ENCODE measurements at places on chromosomes 3 and 15.

- H3K4me3 ChIP-seq: no peak overlapping the region
- no peaks in the 10 kb centered on the region for H3K36me3 ChIP-seq
- H3K27ac ChIP-seq: no peak overlapping the region
- no peak for DNase-seq
Observed at GRCh38 chr15:68608206-68608843, 29.5 kb downstream of the CORO2B start.

- H3K4me3 ChIP-seq: no peak overlapping the region
- no peak for DNase-seq
- peaks cover 11% of the 10 kb centered on the region for H3K4me1 ChIP-seq
Observed at GRCh38 chr3:150421799-150422548, 13.9 kb downstream of the TSC22D2 start.

- DNase-seq: peak; percentile 8
- peaks cover 5% of the 10 kb centered on the region for H3K27me3 ChIP-seq
- H3K36me3 ChIP-seq: no peaks in the 10 kb centered on the region
- peaks cover 5% of the 10 kb centered on the region for H3K4me1 ChIP-seq
Observed at GRCh38 chr15:32861761-32862160, 144.0 kb downstream of the GREM1 start.

- no peaks in the 10 kb centered on the region for H3K4me1 ChIP-seq
- H3K4me3 ChIP-seq: no peak overlapping the region
- H3K27ac ChIP-seq: no peak overlapping the region
- H3K27me3 ChIP-seq: no peaks in the 10 kb centered on the region
- no peak for DNase-seq
Observed at GRCh38 chr15:25091421-25092158, 136.8 kb downstream of the SNRPN start.

GRCh38 chr15:60473135-60473534, 5.8 kb downstream of the ICE2 start:
- no peak for DNase-seq
- H3K27me3 ChIP-seq: no peaks in the 10 kb centered on the region
- no peak overlapping the region for H3K4me3 ChIP-seq
- H3K27ac ChIP-seq: no peak overlapping the region

GRCh38 chr15:88004399-88004798, 252.1 kb downstream of the NTRK3 start:
- no peak overlapping the region for H3K4me3 ChIP-seq
- no peaks in the 10 kb centered on the region for H3K4me1 ChIP-seq
- no peaks in the 10 kb centered on the region for H3K27me3 ChIP-seq
- DNase-seq: no peak

GRCh38 chr3:62454916-62455315, 81.6 kb upstream of the FEZF2 start:
- H3K27me3 ChIP-seq: peaks cover 11% of the 10 kb centered on the region
- DNase-seq: no peak
- no peaks in the 10 kb centered on the region for H3K36me3 ChIP-seq
- no peak overlapping the region for H3K4me3 ChIP-seq
- no peak overlapping the region for H3K27ac ChIP-seq

DNA sequence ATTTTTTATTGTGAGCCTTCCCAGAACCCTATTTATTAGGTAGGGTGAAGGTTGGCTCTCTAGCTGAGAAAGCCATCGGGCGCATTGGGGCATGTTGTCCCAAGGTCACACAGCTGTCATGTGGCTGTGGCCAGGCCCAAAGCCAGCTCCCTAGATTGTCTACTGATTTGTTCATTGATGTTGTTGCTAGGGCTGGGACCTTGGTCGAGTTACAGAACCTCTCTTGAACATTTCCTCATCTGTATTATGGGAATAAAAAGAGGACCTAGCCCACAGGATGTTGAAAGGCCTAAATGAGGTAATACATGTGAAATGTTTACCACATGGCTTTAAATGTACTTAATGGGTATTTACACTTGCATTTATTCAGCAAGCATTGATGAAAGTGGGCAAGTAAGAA, 252.5 kb downstream of the SUCLG2 start:
- DNase-seq: no peak
- H3K4me1 ChIP-seq: no peaks in the 10 kb centered on the region
- H3K4me3 ChIP-seq: no peak overlapping the region
- no peaks in the 10 kb centered on the region for H3K27me3 ChIP-seq

DNA sequence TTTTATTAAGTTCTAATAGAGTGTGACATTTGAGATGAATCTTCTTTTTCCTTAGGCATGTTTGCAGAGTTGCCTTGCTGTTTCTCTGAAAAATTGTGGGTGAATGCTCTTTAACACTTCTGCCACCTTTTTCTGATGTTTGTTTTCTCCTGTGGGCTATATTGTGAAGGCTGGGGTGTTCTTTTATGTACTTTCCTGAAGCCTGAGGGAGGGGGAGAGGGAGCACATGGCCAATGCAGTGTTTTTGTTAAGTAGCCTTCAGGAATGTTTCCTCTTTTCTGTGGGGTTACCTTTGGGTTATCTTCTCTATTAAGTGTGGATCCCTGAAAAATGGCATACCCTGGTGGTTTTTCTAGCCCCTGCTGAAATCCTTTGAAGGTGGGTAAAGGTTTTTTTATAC, 50.2 kb downstream of the CMC1 start:
- peaks cover 9% of the 10 kb centered on the region for H3K36me3 ChIP-seq
- H3K27me3 ChIP-seq: no peaks in the 10 kb centered on the region
- peaks cover 13% of the 10 kb centered on the region for H3K4me1 ChIP-seq

Measured in activated CD4-positive, alpha-beta T cell treated with anti-CD3 and anti-CD28 coated beads, Interleukin-2, amount 10 ng/mL, durations not matched to agents 7 days and 5 days (primary cell).